ENCODE measurements at places on chromosomes 7 and 10. TPM values are rescaled to one million over a fixed set of nuclear protein-coding genes. Genes with fewer than 3 reads are reported as not detected.

DNA sequence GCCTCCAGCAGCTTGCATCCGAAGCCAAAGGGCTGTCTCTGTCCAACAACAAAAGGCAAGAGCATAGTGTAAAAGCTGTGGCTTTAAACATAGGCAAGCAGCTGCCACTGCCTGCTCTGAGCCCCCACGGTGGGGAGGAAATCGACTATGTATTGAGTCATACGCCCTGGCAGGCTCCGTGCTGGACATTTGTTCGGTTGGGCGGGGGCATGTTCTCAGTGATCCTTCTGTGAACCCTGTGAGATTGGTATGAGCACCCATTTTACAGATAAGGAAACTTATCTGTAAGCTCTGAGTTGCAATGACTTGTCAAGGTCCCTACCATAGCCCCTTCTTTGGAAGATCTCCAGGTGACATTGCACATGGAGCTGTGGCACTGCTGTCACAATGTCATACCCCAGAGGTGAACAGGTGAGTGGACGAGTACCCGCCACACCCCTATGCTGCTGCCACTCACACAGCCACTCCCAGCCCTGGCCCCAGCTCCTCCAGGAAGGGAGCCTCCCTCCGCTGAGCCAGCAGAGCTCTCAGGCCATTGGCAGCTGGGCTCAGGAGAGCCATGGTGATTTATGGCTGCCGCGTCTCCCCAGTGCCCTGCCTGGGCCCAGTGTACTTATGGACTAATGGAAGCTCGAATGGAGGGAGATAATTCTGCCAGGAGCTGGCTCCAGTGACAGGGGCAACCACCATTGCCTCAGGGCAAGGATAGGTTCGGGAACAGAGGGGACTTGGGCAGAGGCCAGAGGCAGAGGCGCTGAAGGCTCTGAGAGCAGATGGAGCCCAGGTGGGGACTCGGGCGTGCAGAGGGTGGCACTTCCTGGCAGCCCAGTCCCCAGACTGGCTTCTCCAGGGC is 43.7 kb downstream of the UNC5B start:
- DNase-seq, result peak; percentile 74

- no peak for DNase-seq
Measured at GRCh38 chr10:102485093-102485784, 17.3 kb downstream of the ACTR1A start.

Gene DRGX
- not detected for total RNA-seq

DNA sequence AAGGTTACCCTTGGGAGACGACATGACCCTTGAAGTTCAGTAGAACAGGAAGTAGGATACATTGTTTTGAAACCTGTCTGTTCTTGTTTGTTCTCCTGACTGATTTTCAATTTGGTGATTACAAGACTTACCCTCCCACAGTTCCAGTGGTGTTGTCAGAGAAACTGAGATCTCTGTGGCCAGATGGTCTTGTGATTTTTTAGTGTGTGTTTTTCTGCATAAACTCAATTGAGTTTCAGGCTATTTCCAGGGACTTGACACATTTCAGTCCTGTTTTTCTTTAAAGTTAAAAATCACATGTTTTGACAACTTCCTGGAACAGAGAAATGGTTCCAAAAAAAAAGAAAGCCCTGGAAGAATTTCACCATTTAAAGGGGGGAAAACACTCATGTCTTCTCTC is 22.3 kb downstream of the PIK3CG start:
- DNase-seq, result no peak

Gene GPR158
- total RNA-seq, result 4.6 TPM

- peak; percentile 57 for DNase-seq
Measured at GRCh38 chr7:143900230-143900766, 1.7 kb downstream of the TCAF1 start.

Gene TRRAP
- total RNA-seq, result 14.4 TPM
